Stimulated activated CD4-positive, alpha-beta T cell treated with anti-CD3 and anti-CD28 coated beads, TNF-alpha, amount 100 ng/mL, for 48 hours (primary cell): ENCODE measurements at places on chromosomes 7 and 10.

DNA sequence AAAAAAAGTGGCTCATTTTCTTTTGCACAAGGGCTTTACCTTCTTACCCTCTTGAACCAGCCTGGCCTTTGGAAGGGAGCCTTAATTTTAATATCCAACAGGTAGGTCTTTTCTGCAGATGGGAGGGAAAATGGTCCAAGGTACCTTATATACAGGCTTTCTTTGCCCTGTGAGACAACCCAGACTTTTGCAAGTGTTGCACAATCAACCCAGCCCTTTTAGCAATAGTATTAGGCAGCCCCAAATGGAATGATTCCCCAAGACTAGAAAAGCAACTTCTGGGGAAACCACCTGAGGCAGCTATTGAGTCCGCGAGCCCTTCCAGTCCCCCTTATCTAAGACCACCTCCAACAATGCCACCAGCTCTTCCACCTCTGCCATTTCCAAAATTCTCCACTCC is 1138.3 kb downstream of the XPNPEP1 start:
- no peak for DNase-seq

- DNase-seq = peak; percentile 9
Measured at GRCh38 chr10:50508315-50509051, 115.3 kb downstream of the SGMS1 start.

- no peak for DNase-seq
Measured at GRCh38 chr7:98294798-98295382, 13.4 kb downstream of the BRI3 start.

GRCh38 chr10:113057948-113058522 is 108.0 kb downstream of the TCF7L2 start:
- DNase-seq = no peak

GRCh38 chr10:90579602-90580242 is 278.1 kb downstream of the HTR7 start:
- no peak for DNase-seq

DNA sequence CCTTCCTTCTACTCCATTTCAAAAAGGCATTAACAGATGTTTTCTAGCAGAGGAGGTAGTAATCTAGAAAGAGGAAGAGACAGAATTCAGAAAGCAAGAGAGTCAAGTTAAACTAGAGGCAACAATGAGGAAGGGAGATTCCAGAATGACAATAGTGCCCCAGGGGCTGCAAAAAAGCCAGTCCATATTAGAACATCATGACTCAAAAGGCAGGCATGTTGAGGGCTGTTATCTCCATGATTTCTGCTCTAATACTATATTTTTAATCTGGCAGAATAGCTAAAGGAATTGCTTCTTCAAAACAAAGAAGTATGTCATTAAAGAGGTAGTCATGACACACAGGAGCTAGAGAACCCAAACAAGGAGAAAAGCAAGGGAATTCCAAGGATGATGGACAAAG is 599.6 kb downstream of the INHBA start:
- no peak for DNase-seq

GRCh38 chr7:90933984-90934383 is 330.2 kb upstream of the FZD1 start:
- DNase-seq = no peak

DNA sequence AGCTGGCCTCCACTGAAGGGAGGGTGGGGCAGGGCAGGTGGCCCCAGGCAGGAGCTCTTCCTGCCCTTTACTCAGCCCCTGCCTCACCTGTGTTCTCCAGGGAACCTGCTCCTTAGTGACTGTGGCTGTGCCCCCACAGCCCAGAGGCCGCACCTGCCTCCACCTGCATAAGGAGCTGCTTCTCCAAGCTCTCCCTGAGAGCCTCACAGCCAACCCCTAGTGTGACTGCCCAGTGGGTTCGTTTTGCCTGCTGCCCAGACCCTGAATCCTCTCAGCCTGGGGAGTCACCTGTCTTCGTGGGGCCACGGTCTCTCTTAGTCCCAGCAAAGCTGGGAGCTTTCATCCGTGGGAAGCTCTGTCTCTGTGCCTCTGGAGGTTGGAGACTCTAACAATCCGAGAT is 94.4 kb downstream of the GLRX3 start:
- no peak for DNase-seq

- no peak for DNase-seq
Measured at GRCh38 chr7:29381206-29382094, 182.2 kb upstream of the PRR15 start.

- DNase-seq = no peak
Measured at GRCh38 chr10:3045471-3046209, 21.7 kb upstream of the PFKP start.

- DNase-seq = no peak
Measured at GRCh38 chr10:4059471-4060138, 274.6 kb upstream of the KLF6 start.

DNA sequence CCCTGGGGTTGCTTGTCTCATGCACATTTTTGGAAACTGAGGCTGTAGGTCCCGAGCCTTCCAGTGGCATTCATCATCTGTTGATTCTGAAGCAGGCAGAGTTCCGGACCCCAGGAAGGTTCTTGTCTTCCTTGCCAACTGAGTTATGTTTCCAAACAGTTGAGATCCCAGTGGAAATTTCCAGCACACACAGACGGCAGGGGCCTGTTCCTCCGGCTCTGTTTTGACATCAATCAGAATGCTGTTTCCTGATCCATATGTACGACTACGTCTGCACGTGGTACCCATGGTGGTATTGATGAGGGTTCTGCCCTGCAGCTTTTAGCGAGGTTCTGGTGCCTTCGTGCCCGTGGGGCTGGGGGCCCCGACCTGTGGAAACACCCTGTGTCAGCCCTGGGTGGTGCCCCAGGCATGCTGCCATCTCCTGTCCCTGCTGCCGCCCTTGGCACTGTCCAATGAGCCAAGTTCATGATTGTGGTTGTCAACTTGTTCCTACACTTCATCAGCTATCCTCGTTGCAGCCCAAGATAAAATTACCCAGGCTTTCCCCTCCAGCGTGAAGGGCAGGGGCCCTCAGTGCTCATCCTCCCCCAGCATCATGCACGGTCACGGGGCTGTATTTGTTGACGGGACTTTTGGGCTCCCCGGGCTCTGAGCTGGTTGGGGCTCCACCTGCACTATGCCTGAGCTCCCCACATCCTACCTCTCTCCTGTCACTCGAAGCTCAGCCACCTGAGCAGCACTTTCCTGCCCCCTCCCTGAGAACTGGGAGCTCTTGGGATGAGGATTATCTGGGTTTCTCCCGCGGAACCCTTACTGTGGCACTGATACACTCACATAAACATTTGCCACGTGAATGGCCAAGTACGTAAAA is 7.8 kb upstream of the DPYSL4 start:
- DNase-seq = no peak

DNA sequence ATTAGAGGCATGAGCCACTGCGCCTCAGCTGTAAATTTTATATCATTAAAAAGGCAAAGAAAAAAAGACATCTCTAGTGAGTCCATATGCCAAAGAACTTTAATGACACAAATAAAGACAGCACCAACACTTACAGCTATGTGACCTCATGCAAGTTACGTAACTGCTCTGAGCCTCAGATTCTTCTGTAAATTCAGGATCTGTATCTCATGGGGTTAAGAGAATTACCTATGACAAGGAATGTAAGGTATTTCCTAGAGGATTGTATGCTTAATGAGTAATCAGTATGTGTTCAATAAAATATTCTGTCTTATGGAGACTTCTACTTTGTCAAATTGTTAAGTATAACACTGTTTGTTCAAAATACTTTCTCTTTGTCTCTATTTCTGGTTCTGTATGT is 274.0 kb upstream of the GLI3 start:
- no peak for DNase-seq
